ENCODE measurements at places on chromosomes 6 and 20.

DNA sequence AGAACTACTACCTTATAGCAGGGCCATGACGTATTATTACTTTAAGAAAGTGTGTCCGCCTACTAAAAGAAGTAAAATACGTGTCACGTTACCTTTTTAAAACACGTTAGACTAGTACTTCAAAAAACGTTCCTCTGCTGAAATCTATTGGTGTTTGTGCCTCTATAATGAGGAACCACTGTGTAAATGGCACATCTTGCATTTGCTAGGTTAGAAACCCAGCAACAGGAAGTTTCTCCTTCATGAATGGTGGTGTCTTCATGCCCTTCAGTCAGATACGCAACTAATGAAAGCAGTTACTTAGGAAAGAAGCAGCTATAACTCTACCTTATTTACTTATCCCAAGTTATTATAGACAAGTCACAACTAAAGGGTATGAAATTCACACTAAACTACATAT, 343.5 kb downstream of the RNGTT start:
- DNase-seq, result no peak

DNA sequence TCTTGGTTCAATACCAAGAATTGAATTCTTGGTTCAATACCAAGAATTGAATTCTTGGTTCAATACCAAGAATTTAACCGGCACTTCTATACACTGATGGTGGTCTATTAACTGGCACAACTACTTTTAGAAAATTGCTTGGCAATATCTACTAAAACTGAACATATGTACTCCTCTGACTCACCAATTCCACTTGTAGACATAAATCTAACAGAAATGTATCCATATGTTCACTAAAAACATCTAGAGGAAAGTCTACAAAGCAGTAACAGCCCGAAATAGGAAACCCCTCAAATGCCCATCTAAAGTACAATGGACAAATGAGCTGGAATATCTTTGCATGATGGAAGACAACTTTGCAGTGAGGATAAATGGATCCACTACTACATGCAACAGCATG, 71.9 kb downstream of the KIF16B start:
- no peak for DNase-seq

GRCh38 chr20:53399592-53400335, 193.9 kb downstream of the ZNF217 start:
- no peak for DNase-seq

DNA sequence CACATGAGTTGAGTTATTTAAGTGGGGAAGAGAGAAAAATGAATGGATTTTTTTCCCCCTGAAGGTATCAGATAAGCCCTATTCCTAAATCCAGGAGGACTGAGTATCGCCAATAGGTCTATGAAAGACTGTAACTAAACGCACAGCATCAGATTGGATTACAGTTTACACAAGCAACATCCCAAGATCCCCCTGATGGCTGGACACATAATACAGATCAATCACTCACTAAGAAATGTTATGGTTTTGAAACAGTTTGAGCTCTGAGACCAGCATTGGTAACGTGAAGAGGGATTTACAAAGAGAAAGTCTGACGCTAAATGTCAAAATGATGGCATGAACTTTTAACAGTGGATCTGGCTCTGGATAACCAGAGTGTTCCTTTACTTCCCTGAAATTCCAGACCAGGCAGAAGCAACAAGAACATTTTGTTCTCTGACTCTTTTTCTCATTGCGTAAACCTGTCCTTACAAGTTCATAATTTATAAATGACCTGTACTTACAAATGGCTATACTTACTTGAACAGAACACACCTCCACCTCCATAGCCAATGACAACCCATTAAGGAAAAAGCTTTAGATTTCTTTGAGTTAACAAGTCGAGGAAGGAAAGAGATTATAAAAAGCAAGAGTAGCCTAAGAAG, 131.8 kb upstream of the BEND3 start:
- DNase-seq, result no peak

DNA sequence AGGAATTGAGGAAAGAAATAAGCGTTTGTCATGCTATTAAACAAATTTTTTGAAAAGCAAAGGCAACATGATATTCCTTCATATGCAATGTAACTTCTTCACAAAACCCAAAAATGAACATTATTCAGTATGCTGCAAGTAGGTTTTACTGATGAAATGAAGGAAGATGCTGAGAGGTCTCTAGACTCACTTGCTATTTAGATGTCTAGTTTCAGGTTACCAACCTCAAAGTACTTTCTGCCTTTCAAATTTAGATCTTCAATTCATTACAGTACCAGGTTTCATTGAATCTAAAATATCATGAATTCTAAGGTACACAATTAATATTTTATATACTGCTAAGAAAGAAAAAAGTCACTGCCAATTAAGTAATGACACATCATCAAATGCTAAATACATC, 39.9 kb downstream of the MYO6 start:
- DNase-seq, result no peak

DNA sequence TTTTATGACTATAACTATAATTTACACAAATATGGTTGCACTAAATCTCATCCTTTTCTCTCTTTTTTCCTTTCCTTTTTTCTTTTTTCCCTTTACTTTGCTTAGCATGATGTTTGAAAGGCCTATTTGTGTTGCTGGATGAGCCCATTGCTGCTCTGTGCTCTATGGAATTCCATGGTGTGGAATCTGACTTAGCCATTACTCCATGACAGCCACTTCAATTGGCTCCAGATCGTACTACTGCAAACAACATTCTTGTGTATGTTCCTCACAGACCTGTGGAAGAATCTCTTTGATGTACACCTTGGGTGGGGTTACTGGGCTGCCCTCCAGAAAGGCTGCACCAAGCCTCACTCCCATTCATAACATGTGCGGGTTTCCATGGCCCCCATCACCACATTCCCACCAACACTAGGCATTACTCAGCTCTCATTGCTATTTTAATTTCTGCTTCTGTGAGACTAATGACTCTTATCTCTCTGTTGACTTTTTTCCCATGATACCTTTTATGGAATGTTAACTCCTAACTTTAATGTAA, 979.0 kb downstream of the KIF16B start:
- DNase-seq, result no peak

- no peak for DNase-seq
Observed at GRCh38 chr6:136012198-136012887, 160.8 kb downstream of the PDE7B start.

DNA sequence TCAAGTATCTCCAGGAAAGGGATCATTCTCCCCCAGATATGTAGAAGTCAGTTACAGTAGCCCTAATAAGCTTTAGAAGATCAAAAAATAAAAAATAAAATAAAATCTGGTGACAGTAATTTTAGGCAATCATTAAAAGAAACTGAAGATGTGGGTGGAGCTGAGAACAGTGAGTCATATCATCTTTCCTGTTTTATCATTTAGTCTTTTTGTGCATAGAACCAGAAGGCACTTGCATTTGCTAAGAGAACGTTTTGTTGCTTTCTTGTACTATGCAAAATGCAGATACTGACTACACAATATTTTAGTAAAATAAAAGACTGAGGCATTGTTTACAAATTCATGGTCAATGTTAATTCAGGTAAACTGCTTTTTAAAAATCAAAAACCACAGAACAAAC, 497.4 kb upstream of the EPHA7 start:
- DNase-seq, result no peak

- DNase-seq, result no peak
Observed at GRCh38 chr20:31684153-31685015, 38.3 kb downstream of the BCL2L1 start.

GRCh38 chr20:43914311-43915210, at the start of gene TOX2:
Gene TOX2 (plus strand): TSS chr20:43914852. CDS start chr20:43914892, 40 bp downstream.
- DNase-seq, result no peak

DNA sequence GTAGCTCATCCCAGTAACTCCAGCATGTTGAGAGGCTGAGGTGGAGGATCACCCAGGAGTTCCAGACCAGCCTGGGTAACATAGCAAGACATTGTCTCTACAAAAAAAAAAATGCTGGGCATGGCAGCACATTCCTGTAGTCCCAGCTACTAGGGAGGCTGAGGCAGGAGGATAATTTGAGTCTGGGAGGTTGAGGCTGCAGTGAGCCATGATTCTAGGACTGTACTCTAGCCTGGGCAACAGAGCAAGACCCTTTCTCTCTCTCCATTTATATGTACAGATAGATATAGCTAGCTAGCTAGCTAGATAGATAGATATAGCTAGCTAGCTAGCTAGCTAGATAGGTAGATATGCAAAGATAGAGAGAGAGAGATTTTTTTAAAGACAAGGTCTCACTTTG, 20.4 kb downstream of the ILRUN start:
- DNase-seq, result no peak

GRCh38 chr6:108677357-108677756, 116.6 kb downstream of the FOXO3 start:
- DNase-seq, result no peak

- DNase-seq, result no peak
Observed at GRCh38 chr6:57147955-57148858, 23.9 kb upstream of the BAG2 start.

GRCh38 chr6:47203938-47204611, 105.6 kb downstream of the TNFRSF21 start:
- DNase-seq, result no peak

- DNase-seq, result no peak
Observed at GRCh38 chr6:170152124-170152926, 138.6 kb downstream of the DLL1 start.

DNA sequence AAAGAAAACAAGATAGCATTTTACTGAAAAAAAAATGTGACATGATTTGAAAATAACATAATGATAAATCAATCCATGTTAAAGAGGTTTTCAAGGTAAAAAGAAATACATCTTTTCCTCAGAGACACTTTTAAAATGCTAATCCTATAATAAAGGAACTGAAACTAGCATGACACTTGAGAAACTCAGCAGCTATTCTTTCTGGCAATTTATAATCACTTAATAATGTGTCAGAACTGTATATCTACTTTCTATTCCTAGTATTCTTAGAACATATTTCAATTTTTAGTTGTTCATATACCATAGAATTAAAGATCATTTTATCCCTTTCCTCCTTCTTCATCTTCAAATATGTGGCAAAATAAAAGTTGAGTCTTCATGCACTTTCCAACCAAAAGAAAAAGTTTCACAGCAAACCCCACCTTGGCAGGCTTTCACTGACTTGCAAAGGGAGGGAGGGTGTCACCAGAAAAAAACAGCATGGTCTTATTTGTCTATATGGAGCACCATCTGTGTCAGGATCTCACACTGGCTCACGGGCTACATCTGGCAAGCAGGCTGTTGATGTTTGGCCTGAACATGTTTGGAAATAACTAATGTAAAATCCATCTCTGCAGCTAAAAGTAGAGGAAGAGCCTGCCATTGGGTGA, 48.5 kb downstream of the FHL5 start:
- DNase-seq, result no peak

DNA sequence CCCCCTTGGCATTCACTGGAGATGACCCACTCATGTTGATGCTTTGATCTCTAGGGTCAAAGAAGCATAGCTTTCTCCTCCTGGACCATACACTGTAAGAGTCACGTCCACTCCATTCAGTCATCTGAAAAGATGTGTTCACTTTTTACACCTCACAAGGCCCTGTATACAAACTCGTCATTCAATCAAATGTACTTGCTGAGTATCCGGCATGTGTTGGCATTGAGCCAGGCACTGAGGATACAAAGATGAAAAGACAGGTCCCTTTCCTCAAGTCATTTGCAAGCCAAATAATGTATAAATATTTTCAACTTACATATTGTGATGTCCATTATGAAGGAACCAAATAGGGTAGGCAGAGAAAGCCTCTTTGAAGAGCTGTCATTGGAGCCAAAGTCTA, 32.6 kb upstream of the CSNK2A1 start:
- DNase-seq, result no peak

DNA sequence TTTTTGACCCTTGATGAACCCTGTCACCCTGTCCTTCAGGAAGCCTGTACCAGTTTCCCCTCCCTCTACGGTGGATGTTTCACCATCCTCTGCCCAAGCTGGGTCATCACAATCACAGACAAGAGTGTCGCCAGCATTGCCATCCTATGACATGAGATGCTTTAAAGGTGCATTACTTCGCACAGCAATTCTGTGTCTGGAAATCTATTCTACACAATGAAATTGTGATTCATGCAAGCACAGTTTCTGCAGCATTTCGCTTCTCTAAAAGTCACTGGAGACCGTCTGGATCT, 2.5 kb upstream of the ULBP2 start:
- DNase-seq, result no peak

GRCh38 chr6:168061269-168062210, 17.5 kb downstream of the FRMD1 start:
- DNase-seq, result no peak
